ENCODE measurements at places on chromosomes 7 and 10. TPM values are rescaled to one million over a fixed set of nuclear protein-coding genes. Genes with fewer than 3 reads are reported as not detected.
A peak's percentile ranks its signal among the peaks of the same experiment; 100 is the strongest.

GRCh38 chr7:73509463-73509862, 12.6 kb downstream of the BAZ1B start:
- H3K27ac ChIP-seq = no peak overlapping the region
- DNase-seq = no peak
- peaks cover 30% of the 10 kb centered on the region for H3K36me3 ChIP-seq
- no peaks in the 10 kb centered on the region for H3K4me1 ChIP-seq
- no peak overlapping the region for H3K4me3 ChIP-seq

GRCh38 chr10:29297678-29298077, 8.8 kb downstream of the LYZL1 start:
- H3K27me3 ChIP-seq = no peaks in the 10 kb centered on the region
- no peak overlapping the region for H3K27ac ChIP-seq
- DNase-seq = no peak
- H3K4me3 ChIP-seq = no peak overlapping the region
- H3K4me1 ChIP-seq = no peaks in the 10 kb centered on the region
- no peaks in the 10 kb centered on the region for H3K36me3 ChIP-seq

DNA sequence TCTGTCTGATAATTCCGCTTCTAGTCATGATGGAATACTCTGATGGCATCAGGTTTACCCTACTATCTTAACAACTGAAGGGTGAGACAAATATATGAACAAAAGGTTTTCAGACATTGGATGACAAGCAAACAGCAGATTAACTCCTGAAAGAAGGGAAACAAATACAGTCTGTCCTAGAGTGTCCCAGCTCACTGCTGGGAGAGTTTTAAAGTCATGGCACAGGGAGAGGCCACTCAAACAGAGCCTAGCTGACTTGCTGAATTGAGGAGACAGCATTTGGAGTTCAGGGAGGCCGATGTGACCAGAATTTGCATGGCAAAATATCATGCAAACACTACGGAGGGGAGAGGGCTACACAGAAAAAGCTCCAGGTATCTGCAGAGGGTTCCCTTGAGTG, 73.1 kb downstream of the MDH2 start:
- peak; percentile 24 for DNase-seq
- no peaks in the 10 kb centered on the region for H3K36me3 ChIP-seq
- no peak overlapping the region for H3K27ac ChIP-seq
- H3K4me1 ChIP-seq = peaks cover 10% of the 10 kb centered on the region
- H3K27me3 ChIP-seq = no peaks in the 10 kb centered on the region

GRCh38 chr10:95741807-95742467, 14.0 kb upstream of the ENTPD1 start:
- H3K36me3 ChIP-seq = no peaks in the 10 kb centered on the region
- DNase-seq = no peak
- H3K4me3 ChIP-seq = no peak overlapping the region

DNA sequence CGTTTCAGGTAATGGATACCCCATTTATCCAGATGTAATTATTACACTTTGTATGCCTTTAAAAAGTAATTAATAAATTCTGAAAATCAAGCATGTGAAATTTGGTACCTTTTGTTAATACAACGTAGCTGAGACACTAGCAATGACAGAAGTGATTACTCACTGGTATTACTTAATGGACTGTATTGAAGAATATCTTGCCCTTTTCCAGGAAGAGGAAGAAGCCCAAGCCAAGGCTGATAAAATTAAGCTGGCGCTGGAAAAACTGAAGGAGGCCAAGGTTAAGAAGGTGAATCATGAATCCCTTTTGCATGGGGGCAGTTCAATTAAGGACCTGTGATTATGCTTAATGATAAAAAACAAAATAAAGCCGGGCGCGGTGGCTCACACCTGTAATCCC, 64.8 kb downstream of the APBB1IP start:
- H3K27ac ChIP-seq = no peak overlapping the region
- no peaks in the 10 kb centered on the region for H3K4me1 ChIP-seq
- H3K36me3 ChIP-seq = no peaks in the 10 kb centered on the region
- H3K4me3 ChIP-seq = no peak overlapping the region
- no peak for DNase-seq

GRCh38 chr7:34155220-34155908, 250.0 kb downstream of the BMPER start:
- no peaks in the 10 kb centered on the region for H3K27me3 ChIP-seq
- DNase-seq = peak; percentile 20
- no peaks in the 10 kb centered on the region for H3K36me3 ChIP-seq
- H3K4me3 ChIP-seq = no peak overlapping the region
- H3K4me1 ChIP-seq = peaks cover 20% of the 10 kb centered on the region

Gene HGF
- 0.22 TPM for total RNA-seq

Gene ENO4
- total RNA-seq = 0.84 TPM

Gene DNAH11
- 0.99 TPM for total RNA-seq

Gene MSMB
- not detected for total RNA-seq
